GM13976 (cell line): ENCODE measurements at places on chromosomes 13 and 19.

GRCh38 chr19:28377077-28377476, 835.9 kb downstream of the UQCRFS1 start:
- no peak for DNase-seq

DNA sequence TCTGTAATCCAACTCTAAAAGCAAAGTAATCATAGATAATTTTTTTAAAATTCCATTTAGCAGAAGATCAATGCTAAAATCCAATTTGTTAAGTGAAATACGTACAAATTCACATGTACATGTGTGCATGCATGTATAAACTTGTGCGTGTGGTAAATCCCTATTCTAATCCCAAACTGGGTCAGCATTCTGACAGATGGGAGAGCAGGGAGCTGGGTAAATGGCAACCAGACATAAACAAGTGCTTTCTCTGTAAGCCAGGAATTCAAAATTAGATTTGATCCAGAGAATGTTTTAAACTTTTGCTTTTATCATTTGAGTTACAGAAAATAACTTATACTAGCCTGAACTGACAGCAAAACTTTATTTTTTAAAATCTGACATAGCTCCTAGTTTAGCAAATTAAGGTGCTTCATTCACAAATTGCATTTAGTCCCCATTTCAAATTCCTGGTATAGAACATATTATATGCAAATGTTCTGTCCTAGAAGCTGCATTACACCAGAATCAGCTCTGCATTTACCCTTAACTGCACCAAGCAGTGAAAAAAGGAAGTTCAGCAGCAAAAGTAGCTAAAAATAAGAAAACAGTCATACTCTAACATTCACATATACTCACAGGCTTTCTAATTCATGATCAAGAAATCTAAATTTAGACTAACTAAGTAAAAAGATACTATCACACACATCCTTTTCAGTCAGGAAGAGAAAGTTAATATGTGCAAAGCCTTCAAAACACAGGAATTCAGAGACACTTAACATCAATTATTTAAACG, 32.6 kb downstream of the UBL3 start:
- peak; percentile 43 for DNase-seq

DNA sequence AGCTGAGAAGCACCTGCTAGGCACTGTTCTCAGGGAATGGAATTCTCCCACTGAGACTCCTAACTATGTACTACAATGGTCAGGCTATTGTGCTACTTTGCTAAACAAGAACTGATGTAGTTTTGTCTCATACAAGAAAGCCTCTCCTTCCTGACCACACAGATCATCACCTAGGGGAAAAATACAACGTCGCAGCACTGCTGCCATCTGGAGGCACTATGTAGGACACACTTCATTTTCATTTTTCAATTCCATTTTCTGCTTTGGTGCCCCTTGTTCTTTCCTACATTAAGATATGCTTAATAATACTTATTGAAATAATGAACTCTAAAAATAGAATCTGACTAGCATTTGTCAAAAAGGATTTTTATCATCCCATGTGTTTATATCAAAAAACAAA, 21.1 kb downstream of the PROSER1 start:
- peak; percentile 41 for DNase-seq

- no peak for DNase-seq
Measured at GRCh38 chr19:47434088-47434487, 14.8 kb upstream of the MEIS3 start.

- no peak for DNase-seq
Measured at GRCh38 chr13:112855859-112856258, 113.2 kb upstream of the MCF2L start.

DNA sequence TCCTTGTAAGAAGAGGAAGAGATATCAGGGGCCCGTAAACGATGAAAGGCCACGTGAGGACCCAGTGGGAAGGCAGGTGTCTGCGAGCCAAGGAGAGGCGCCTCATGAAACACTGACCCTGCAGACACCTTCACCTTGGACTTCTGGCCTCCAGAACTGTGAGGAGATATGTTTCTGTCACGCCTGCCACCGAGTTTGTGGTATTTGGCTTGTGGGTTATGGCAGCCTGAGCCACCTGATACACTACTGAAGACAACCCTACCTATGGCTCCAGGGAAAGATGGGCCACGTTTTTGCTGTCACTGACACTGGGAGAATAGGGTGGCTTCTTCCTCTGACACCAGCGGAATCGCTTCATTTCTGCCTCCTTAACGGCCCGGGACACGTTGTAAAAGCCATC, 217.5 kb upstream of the MAB21L1 start:
- DNase-seq: no peak

DNA sequence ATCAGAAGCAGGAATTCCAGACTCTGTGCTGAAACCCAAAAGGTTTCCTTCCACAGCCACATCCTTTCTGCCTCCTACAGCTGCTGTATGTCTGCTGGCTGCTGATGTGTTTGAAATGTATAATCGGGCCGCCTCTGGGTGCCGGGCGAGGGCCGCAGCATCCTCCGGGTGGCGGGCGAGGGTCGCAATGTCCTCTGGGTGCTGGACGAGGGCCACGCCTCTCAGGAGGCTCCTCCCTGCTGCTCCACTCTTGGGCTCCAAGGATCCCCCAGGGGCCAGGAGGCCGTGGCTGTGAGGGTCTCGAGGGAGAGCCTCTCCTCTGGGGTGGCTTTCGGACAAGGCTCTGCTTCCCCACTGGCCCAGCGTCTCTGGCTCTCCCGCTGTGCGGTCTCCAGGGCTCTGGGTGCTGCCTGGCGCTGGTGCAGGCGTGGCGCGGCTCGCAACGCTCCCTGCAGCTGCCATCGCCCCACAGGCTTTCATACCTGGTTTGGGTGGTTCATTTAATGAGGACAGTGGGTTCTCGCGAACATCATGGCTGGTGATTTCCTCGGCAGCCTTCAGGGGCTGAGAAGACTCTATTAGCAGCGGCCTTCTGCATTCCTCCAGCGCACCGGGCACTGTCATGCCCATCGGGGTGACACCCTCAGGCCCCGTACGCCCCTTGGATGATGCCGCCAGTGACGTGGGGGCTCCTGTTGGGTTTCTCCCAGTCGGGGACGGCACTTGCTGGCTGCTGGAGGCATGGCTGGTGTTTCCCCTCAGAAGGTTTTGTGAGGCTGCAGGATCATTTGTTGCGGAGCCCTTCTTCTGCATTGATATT, 41.8 kb upstream of the GRTP1 start:
- no peak for DNase-seq

GRCh38 chr13:29457299-29457698, 138.2 kb downstream of the SLC7A1 start:
- DNase-seq: no peak

GRCh38 chr13:79407349-79407979, 1.4 kb upstream of the RBM26 start:
- DNase-seq: no peak

DNA sequence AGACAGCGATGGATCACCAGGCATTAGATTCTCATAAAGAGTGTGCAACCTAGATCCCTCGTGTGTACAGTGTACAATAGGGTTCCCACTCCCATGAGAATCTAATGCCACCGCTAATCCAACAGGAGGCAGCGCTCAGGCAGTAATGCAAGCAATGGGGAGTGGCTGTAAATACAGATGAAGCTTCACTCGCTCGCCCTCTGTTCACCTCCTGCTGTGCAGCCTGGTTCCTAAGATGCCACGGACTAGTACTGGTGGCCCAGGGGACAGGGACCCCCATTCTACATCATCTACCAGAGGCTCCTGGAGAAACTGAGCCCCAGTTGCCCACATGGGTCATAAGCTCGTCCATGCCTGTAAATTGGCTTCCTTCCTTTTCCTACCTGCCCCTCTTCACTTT, 8.0 kb downstream of the CLEC4M start:
- no peak for DNase-seq

DNA sequence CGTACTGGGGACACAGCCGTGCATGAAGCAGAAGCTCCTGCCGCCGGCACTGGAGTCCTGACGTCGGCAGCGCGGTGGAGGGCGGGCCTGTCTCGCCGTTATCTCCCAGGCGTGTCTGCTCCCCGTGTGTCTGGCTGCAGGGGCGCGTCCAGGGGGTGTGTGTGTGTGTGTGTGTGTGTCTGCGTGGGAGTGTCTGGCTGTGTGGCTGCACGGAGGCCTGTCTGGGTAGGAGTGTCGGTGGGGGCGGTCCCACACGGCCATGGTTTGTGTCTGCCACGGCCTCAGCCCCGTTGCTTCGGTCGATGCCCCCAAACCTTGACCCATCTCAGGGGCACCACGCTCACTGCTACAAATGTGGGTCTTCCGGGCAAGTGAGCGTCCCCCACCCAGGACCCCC, 18.3 kb downstream of the ARID3A start:
- DNase-seq: no peak

GRCh38 chr13:80239571-80240255, 101.2 kb downstream of the SPRY2 start:
- no peak for DNase-seq

DNA sequence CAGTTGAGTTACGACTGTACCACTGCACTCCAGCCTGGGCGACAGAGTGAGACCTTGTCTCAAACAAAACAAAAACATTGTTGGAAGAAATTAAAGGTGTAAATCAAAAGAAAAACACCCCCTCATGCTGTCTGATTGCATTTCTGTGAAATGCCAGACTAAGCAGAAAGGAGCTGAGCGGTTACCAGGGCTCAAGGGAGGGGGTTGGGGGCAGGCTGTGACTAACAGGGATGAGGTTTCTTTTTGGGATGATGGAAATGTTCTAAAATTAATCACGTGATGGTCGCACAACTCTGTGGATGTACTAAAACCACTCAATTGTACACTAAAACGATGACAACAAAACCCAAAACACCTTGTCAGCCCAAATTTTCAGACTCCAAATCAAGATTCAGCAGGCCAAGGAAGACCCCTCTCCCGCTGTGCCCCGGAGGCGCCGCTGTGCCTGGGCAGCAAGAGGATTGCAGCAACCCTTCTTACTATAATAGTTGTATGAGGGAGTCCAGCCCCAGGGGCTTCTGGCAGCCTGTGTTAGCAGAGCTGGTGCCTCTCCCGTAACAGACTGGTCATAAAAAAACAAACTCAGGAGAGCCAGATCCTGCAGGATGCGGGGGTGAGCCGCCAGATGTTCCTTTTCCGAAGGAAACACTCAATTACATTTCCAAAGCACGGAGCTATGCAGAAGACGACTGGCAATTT, 20.9 kb downstream of the CAPS start:
- DNase-seq: no peak

DNA sequence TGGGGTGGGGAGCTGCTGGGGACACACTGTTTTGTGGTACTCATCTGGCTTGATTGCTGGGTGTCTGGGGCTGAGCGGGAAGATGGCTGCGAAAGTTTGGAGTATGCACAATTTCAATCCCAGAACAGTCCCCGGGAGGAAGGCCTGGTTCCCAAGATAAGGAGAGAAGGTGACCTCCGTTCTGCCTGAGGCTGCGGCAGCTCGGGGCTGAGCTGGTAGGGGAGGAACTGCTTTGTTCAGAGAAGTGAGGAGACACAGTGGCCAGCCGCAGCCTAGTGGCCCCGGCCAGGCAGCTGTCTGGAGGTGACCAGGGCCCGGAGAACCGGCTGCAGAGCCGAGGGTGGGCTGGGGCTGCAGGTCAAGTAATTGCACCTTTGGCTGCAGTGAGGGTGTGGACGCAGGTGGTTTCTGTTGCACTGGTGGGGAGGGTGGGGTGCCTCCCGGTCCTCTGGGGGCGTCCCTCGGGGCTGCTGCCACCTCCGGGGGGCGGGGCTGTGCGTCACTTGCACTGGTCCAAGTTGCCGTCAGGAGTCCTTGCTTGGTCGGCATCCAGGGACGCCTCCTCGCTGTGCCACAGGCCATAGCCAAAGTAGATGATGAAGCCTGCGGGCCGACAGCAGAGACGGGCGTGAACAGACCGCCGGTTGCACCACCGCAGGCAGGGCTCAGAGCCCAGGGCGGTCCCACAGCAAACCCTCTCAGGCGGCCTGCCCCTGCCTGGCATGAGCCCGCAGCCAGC, 81.3 kb downstream of the SLC7A1 start:
- DNase-seq: no peak

GRCh38 chr13:25147638-25148401, 24.3 kb downstream of the AMER2 start:
- DNase-seq: no peak

DNA sequence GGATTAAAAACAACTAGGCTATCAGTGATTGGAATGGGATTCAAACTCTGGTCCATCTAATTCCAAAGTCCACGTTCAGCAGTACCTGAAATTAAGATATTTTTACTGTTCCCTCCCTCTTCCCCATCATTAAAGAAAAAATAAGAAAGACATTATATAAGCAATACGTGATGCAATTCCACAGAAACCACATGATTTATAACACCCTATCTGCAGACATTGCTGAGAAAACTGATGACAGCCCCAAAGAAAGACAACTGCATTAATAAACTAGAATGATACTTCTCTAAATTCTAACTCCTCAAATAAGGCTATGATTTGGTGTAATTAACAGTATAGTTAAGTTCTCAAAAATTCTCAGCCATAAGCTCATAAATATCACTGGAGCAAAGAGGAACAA, 19.1 kb downstream of the LNX2 start:
- no peak for DNase-seq

DNA sequence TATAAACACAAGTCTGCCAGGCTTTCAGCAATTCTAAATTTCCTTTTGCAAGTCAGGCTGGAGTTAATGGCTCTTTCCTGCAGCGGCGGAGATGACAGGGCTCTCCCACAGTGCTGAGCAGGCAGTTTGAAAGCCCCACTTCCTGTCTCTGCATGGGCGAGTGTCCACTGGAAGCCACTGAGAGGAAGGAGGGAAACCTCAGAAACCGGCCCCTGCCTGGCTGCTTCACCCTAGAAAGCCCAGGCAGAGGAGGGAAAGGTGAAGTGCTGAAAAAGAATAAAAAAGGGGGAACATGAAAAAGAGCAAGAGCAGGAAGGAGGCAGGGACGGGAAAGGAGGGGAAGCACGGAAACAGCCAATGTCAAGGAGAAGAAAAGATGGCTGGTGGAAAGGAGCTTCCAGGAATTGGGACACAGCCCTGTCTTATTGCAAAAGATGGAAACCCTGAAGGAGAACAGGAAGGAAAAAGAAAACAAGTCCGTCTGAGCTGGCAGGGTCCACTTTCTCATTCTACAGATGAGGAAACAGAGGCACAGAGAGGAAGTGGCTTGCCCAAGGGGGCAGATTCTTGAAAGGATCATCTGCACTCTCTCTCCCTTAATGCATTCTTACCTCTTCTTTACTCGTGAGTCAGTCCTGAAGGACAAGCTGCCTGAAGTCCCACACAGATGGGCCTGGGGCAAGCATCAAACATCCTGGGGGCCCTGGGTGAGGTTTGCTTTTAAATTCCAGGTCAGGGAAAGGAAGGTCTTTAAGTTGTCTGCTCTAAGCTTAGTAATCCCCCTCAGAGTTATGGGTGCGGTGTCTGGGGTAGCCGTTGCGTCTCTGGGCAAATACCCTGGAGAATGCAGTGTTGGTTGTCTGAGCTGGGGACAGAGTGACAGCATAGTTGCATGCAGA, 38.8 kb upstream of the ALOX5AP start:
- DNase-seq: no peak

DNA sequence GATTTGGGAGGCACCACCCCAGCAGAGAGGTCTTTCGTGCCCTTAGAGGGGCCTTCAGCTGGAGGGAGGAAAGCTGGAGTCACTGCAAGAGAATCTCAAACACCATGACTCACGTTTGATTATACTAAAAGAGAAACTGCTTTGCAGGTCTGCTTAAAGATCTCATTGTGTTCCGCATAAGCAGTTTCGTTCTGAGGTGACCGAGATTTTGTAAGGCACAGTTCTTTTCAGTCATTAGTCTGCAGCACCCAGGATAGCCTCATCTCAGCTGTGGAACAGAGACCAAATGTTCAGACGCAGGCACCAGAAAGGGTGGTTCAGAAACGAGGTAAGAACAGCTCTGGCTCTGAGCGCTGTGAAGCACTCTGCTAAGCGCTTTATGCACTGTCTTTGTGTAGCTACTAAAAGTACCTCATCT, 71.2 kb upstream of the GTF3A start:
- peak; percentile 91 for DNase-seq
